ENCODE measurements at places on chromosomes 2 and 18.

DNA sequence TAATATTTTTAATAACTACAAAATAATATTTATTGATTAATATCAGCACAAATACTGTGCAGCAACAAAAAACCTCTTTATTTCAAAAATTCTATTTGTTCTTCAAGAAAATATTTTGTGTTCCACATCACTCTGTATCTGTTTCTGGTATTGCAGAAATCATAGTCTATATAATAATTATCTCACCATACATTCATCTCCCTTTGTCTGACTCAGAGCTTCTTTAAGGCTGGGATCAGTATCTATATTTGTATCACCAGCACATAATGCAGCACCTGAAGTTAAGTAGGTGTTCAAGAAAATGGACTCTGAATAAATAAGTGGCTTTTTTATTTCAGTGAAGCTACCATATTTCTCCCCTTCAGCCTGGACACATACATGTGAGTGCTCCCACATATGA, 1.6 kb upstream of the MARCHF4 start:
- DNase-seq, result no peak

DNA sequence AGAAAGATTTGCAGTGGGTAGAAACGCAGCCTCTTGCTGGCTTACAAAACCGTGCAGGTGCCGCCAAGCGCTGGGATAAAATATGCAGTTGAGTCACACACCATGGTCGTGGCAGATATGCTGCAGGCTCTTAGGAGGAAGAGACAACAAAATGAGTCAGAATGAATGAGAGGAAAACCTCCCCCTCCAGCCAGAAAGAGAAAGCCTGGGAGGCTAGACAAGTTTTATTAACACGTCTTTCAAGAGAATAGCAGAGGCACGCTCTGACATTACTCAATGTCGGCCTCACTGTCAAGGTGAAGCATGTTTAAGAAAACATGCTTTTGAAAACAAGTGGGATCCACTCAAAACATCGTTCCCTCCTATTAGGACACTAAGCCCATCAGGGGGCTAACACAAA, 37.1 kb upstream of the ZCCHC2 start:
- no peak for DNase-seq

- no peak for DNase-seq
Measured at GRCh38 chr18:63192885-63193349, 126.7 kb downstream of the BCL2 start.

- no peak for DNase-seq
Measured at GRCh38 chr2:238391042-238391689, 35.6 kb upstream of the ASB1 start.

DNA sequence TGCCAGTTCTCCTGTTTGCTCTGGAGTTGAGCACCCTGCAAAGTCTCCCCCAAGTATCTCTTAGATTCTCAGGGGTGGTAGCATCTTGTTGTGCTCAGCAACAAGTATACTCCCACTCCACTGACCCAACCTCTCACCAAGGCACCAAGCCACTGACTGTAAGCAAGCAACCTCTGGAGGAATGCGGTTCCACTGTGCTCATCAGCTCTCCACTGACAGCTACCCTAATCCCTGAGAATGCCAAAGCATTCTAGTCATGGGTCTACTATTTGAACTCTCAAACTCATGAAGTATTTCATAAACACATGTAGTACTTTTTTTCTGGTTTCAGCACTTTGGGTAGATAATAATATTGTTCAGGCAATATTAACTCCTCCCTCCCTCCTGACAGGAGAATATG, 170.0 kb downstream of the EPHA4 start:
- no peak for DNase-seq

DNA sequence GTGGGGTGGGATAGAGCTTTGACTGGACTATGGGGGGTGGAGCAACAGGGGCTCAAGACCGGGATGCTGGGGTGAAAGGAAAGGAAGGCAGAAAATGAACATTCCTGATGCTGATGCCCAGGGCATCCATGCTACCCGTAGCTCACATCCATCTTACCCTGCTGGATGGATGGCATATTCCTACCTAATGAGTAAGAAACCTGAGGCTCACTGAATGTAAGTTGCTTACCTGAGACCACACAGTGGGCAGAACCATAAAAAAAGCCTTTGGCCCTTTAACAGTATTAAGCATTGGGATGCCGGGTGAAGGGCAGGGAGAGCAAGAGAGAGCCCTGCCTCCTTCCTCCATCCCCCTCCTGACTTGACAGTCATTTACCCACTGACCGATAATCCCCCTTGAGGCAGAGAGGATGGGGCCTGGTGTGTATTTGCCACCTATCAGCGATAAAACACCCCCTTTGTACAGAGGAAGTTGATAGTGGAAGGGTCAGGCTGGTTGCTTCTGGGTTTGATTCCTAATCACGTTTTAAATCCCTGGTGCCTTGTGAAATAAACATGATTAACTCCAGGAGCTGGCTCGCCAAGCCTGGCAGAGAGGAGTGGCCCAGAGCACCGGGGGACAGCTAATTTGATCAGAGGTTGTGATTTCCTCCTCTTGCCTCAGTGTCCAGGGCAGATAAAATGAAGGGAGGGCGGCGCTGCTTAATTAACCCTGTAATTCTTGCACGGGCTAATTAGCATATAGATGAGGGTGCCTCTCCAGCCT, 105.9 kb upstream of the HS6ST1 start:
- DNase-seq, result no peak

DNA sequence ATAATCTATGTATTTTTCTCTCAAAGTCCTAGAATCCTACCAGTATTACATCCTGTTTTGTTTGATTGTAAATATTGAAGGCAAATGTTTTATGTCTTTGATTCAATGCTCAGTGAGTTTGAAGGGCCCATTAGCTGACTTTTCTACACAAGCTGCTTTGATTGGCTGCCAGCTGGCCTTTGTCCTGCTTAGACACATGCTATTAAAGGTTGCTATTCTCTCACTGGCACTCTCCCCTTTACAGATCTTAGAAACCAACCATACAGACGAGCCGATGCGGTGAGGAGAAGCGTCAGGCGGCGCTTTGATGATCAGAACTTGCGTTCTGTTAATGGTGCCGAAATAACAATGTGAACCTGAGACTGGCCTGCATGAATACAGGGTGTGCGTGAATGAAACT, 69.7 kb downstream of the PRPF40A start:
- DNase-seq, result peak; percentile 66

GRCh38 chr2:31474296-31474695, 59.8 kb upstream of the XDH start:
- DNase-seq, result no peak

DNA sequence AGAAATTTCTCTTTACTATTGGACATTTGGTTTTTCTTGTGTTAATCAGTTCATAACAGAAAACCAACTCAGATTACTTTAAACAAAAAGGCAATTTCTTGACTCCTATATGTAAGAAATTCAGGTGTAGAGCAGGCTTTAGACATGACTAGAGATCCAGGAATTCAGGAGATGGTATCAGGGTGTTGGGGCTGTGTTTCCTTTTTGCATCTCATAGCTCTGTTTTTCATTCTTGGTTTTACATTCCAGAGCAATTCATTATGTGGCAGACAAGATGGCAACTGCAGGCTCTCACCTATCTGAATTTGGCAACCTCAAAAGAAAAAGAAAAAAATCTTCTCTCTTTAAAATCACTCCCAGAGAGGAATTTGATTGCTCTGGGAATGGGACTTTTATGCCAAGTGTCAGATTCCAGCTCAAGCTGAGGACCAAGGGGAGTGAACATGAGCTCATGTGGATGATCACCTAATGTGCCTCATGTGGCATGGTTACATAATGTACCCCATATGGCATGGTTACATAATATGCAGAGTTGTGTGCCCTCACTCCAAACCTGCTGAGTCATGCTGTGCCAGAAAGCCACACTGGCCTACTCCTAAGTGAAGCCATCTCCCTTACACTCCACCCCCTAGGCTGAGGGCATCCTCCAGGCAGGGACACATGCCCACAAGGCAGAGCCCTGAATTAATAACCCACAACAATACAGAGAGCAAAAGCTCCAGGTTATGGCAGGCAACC, 282.7 kb downstream of the MBD2 start:
- DNase-seq, result no peak

GRCh38 chr2:232489516-232490220, 2.0 kb upstream of the ECEL1 start:
- DNase-seq, result no peak

DNA sequence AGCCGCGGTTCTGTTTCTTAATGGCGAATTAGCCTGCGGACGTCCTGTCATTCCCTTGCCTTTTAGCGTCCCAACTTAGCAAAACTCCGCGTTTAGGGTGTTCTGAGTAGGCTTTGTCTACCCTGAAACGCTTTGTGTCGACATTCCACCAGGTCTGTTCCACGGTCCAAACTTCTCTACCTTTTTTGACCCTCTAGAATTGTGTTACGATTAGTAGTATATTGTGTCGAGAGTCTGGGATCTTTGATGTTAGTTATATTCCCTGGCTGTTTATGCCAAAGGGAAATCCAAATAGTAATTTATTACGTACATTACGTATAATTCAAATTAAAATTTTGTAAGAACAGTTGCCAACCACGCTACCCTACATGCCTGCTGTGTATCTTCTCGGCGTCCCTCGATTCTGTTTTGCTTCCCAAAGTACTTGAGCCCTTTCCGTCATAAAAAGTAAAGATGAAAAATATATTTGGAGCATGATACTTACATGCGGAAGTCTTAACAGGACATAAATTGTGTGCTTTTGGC, 495 bp upstream of the TTC32 start:
- no peak for DNase-seq

- DNase-seq, result no peak
Measured at GRCh38 chr2:19838616-19839015, 63.2 kb downstream of the TTC32 start.

DNA sequence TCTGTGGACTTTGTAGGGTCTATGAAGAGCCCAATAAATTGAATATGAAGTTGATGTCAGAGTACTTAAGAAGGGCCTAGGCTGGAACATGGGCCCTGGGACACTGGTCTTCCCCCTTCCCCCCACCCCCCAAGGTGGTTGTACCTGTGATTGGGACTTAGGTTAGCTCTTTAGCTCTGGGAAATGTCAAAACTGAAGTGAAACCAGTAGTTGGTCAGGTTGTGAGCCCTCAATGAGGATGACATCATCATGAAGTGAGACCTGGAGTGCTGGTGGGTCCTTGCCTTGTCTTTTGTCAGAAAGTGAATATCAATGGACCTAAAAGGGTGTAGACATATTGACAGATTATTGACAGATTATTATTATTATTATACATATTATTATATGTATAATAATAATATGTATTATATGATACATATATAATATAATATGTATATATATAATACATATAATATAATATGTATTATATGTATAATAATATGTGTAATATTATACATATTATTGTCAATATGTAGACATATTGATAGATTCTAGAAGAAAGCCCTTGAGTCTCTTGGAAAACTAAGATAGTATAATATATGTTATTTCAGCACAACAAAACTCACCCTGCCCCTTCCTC, 5.4 kb downstream of the MARS2 start:
- DNase-seq, result no peak

- no peak for DNase-seq
Measured at GRCh38 chr18:45449418-45450227, 165.7 kb upstream of the SLC14A2 start.

DNA sequence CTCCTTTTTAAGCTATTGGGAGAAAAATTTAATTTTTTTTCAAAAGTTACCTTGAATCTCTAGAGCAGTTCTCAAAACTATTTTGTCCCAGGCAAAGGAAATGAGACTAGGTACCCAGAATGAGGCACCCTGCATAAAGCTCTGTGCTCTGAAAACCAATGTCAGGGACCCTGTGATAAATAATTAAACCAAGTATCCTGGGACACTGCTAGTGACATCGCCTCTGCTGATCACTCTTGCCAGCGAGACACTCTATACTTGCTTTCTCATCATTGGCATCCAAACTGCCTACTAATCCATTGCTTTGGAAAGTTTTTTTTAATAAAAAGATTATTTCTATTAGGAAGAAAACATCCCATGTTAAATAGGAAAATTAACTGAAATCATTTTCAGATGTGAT, 1.4 kb downstream of the GKN1 start:
- no peak for DNase-seq

GRCh38 chr18:9353596-9353995, 19.0 kb downstream of the TWSG1 start:
- no peak for DNase-seq

DNA sequence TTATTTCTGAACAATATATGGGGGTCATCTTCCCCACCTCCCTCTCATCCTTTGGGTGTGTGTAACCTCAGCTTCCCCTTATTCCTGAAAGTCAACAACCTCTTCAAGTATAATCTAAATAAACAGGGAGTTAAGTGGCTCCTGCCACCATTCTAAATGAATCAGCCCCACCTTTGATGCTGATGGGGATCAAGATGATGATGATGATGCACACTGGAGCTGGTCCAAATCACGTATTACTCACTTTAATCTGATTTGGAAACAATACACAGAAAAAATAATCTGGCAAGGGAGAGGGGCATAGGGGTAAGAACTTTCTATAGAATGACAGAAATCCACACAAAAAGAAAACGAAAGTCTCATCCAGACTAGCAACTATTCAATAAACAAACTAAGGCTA, 7.1 kb downstream of the ACVR1 start:
- DNase-seq, result no peak

DNA sequence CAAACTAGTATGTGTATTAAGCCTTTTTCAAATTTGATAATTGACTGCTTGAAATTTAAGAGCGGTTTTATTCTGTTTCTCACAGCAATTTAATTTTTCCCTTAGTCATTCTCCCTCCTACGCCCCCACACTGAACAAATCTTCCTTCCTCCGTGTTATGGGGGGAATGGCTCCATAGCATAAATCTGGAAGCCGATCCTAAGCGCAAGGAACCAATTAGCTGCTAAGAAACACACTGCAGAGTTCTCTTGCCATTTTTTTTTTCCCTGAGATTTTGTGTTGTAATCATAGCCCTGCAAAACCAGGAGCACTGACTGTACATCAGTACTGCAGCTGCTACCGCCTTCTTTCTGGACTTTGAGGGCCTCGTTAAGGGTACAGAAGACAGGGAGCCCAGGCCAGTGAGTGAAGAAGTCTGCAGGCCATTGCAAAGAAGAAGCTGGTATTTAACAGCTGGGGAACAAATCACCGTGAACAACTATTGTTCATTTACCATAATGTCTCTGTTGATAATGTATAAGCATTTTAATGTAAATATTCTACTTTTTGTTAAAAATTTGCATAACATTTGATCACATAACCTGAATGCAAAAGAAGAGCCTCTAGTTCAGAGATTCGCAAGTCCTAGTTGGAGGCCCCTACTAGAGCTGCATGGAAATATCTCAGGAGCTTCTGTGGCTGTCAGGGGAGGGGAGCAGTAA, 264.0 kb downstream of the LRATD1 start:
- DNase-seq, result no peak

DNA sequence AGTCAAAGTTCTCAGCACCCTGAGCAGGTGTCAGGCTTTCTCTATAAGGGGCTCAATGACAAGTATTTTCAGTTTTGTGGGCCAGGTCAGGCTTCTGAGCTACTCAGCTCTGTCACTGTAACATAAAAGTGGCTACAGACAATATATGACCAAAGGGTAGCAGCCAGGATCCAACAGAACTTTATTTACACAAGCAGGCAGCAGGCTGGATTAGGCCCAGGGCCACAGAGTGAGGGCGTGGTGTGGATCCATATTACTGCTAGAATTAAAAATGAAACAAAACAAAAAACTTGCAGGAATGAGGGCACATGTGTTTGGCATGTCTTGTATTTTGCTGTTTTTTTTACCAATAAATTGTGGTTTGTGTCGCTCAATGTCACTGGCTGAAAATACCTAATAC, 143.7 kb downstream of the EIPR1 start:
- DNase-seq, result no peak

- peak; percentile 66 for DNase-seq
Measured at GRCh38 chr2:120174963-120175581, 48.1 kb downstream of the TMEM185B start.

All from NCI-H510A treated with DMSO at 0.1 percent for 48 hours (cell line).